ENCODE measurements at places on chromosomes 1 and 21.

- no peak for DNase-seq
Measured at GRCh38 chr21:16095005-16095404, 365.2 kb downstream of the USP25 start.

GRCh38 chr1:41236781-41237180, 5.3 kb downstream of the SCMH1 start:
- DNase-seq: no peak

DNA sequence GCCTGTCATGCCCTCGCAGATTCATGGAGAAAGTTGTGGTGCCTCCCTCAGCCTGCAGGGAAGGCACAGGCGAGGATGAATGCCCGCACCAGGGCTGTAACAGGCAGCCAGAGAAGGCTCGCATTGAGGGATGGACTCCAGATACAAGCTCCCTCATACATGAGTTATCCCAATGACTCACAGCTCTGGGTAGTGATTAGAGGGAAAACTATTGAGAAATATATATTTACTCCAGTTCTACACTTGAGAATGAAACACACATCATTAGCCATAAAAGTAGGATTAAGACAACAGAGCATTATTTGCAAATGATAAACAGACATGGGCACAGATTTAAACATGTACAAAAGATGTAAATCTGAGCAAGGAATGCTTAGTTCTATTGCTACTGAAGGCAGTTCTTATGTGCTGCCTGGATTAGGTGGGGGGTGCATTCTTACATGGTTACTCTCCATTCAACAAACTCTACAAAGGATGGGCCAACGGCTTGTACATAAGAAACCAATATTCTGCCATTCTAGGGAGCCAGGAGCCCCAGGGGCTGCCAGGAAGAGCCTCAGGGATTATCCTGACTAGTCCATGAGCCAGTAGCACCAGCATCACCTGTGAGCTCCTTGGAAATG, 97.9 kb downstream of the CSMD2 start:
- DNase-seq: no peak

- no peak for DNase-seq
Measured at GRCh38 chr1:245096311-245097066, 58.3 kb upstream of the KIF26B start.

DNA sequence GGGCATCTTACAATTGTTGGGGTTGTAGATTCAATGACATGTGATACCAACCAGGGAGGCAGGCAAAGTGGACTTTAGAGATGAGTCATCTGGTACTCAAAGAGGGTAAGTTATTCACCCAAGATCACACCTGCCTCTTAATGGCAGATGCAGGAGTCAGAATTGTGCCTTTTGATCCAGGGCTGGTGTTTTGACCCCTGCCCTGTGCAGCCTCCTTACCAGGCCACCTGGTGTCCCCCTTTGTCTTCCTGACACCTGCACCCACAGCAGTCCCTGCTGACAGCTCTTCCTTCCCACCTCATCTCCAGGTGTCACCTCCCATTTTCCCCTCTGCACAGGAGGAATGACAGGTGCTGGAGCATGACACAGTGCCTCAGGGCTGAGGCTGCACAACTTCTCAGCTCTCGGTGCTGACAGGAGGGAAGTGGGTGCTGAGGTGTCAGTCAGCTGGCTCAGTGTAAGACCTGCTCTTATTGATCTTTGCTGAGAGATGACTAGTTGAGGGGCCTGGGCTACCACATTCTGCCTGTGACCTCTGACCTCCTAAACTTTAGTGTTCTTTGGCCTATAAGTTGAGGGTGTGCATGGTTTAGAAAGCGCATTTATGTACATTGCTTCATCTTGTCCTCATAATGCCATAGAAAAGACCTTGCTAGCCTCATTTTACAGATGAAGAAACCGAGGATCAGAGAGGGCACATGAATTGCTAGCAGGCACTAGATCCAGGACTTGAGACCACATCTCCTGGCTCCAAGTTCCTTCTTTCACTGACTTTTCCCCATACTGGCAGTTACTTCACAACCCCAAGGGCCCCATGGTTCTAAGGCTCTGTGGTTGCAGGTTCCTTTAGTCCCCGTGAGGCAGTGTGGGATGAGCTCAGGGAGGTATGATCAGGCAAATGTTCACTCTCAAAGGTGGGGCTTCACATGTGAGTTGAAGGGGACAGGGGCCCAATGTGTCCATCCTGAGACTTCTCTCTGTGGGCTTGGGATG, 31.3 kb downstream of the CACNA1E start:
- no peak for DNase-seq

GRCh38 chr1:113388017-113388620, 2.2 kb upstream of the MAGI3 start:
- no peak for DNase-seq

DNA sequence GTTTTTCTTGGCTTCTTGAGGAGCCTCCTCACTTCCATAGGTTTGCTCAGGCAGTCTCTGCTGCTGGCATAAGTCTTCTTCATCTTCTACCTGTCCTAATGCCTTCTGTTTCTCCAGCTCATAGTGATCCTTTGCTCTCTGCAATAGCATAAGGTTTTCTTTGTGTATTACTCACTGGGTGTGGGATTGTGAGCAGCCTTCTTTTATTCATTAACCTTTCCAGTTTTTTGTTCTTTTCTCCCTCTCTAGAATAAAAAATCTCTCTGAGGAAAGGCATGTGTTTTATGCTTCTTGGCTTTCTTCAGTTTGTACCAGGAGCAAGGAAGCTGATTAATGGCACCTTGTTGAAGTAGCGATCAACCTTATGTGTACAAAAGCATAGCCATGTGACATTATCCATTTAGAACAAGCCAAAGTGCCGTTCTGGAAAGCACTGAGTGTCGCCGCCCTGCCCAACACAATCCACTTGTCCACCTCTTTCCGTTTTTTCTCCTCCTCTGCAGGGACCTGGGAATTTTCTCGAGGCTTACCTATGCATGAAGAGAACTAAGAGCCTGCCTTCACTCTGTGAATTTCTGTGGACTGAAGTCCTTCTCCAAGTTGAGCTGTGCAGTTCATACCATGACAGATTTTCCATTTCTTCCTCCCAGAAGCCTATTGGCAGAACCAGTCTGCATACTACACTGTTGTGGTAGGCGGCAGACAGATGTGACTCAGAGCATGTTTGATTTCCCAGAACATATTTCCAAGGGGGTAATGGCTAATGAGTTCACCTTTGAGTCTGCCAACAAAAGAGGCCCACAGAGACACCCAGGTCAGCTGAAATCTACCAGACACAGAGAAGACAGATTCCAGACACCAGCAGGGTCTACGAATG, 39.0 kb downstream of the DPT start:
- no peak for DNase-seq
